ENCODE measurements at places on chromosomes 7 and 10.

DNA sequence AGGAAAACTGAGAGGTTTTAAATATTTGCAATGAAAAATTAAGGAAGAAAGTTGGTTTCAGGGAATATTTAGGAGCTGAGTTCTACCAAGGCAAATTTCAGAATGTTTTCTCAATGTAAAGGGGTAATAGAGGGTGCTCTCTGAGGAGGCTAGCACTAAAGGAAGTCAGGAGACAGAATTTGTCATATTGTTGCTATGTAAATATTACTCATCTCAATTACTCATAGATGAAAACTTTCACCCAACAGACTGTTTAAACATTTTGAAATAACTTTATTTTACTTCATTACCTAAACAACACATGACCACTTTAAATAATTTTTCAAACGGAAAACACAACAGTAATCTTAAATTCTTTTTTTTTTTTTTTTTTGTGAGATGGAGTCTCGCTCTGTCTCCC lies 274.8 kb upstream of the NRG3 start:
- no peak for DNase-seq

GRCh38 chr10:20276127-20276979 lies 460.1 kb downstream of the PLXDC2 start:
- peak; percentile 29 for DNase-seq

DNA sequence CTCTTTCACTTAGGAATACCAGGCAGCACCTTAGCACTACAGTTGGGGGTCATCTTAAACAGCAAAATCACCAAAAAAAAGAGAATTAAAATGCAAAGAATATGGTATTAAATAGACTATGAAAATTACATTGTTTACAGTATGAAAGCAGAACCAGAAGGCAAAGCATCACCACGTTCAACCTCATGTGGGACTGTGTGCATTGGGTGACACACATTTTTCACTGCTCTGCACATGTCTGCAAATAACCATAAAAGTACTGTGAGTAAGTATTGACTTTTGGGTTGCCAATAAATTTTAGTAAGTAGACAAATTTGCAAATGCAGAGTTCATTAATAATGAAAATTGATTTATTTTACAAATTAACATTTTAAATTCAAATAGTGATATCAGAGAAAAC lies 232.1 kb upstream of the ZWINT start:
- DNase-seq: no peak

DNA sequence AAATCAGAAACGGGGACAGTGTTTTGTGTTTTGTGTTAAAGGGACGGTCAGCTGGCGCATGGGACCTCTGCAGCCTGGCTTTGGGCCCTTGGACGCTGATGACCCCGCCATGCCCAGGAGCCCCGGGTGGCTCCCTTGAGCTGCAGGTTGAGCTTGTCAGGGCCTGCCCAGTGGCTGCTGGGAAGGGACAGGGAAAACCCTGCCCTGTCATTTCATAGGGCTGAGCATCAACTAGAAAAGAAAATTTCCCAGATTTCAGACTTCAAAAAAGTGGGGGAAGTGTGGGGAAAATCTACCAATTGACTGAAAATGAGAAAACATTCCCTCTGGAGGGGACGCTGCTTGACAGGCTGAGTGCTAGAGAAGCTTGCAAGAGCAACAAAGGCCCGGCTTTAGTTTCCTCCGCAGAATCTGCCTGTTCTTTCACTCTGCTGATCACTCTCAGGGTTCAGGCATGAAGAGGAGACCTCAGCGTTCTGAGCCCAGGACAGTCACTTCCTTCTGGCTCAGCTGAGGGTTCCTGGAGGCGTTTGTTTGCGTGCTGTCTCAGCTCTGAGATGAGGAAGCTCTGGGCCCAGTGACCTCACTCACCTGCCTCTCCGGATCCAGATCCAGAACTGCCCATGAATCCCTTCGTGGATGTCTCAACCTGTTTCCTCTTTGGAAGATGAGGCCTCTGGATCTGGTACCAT lies 18.6 kb upstream of the DNAJB6 start:
- peak; percentile 40 for DNase-seq

- no peak for DNase-seq
Observed at GRCh38 chr7:49443515-49443914, 329.9 kb upstream of the VWC2 start.

- DNase-seq: no peak
Observed at GRCh38 chr10:16440396-16441133, 3.8 kb downstream of the PTER start.

- DNase-seq: no peak
Observed at GRCh38 chr7:26376175-26376917, 84.7 kb downstream of the SNX10 start.

GRCh38 chr7:106175507-106175906 lies 63.4 kb upstream of the SYPL1 start:
- no peak for DNase-seq

GRCh38 chr10:43857931-43858315 lies 209.2 kb upstream of the ZNF32 start:
- no peak for DNase-seq

GRCh38 chr10:127720142-127720541 lies 16.8 kb upstream of the FOXI2 start:
- DNase-seq: no peak

DNA sequence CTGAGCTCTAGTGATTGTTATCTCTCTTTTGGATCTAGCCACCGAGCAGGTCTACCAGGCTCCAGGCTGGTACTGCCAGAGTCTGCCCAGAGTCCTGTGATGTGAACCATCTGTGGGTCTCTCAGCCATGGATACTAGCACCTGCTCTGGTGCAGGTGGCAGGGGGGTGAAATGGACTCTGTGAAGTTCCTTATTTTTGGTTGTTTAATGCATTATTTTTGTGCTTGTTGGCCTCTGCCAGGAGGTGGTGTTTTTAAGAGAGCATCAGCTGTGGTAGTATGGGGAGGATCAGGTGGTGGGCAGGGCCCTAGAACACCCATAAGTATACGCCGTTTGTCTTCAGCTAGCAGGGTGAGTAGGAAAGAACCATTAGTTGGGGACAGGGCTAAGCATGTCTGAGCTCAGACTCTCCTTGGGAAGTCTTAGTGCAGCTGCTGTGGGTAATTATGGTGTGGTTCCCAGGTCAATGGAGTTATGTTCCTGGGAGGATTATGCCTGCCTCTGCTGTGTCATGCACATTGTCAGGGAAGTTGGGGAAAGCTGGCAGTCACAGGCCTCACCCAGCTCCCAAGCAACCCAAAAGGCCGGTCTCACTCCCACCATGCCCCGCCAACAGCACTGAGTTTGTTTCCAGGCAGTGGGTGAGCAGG lies 81.8 kb downstream of the NPSR1 start:
- no peak for DNase-seq

- no peak for DNase-seq
Observed at GRCh38 chr7:90238022-90238421, 7.0 kb upstream of the CFAP69 start.

- no peak for DNase-seq
Observed at GRCh38 chr7:151179946-151180345, 7.1 kb downstream of the ASB10 start.

GRCh38 chr7:142194201-142194600 lies 63.7 kb downstream of the PRSS58 start:
- no peak for DNase-seq

- DNase-seq: no peak
Observed at GRCh38 chr7:27991006-27991528, 189.5 kb downstream of the JAZF1 start.

DNA sequence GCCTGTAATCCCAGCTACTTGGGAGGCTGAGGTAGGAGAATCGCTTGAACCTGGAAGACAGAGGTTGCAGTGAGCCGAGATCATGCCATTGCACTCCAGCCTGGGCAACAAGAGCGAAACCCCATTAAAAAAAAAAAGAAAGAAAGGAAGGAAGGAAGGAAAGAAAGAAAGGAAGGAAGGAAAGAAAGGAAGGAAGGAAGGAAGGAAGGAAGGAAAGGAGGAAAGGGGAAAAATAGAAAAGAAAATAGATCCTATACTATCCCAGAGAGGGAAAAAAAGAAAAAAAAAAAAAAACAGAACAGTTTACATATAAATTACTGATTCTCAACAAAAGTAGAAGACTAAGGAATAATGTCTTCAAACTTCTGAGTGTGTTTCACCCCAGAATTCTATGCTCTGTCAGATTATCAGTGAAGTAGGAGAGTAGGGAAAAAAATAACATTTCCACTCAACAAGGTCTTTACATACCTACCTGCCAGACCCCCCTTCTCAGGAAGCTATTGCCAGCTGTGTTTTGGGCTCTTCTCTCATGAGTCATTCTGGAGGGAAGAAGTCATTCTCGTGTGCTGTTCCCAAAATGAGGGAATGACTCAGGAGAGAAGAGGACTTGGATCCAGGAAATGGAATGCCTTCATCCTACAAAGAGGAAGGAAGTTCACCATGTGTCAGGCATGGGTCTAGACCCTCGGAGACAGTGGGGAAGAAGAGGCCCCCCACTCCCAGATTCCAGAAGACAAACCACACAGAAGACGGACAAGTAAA lies 20.9 kb downstream of the RGS10 start:
- DNase-seq: no peak

DNA sequence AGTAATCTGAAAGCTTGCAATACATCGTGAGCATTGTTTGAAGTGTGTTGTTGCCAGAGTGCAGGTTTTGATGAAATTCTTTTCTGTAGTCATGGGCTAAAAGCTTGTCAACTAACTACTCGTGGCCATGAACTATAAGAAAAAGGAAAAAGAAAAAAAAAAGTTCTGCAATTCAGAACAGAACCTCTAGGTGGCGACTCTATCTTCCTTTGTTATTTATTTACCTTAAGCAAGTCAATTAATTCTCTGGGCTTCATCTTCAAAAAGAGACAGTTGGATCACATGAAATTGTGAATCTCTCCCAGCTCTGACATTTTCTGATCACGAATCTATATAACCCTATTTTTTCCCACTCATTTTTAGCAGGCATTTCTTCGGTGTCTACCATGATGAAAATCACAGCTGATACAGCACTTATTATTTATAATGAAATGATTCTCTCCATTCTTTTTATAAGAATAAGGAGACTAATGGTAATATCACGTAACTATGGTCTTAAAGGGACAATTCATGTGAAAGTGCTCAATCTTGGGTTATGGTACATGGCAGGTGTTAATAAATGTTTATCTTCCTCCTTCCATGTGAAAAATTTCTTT lies 18.8 kb downstream of the TMEM196 start:
- peak; percentile 8 for DNase-seq

DNA sequence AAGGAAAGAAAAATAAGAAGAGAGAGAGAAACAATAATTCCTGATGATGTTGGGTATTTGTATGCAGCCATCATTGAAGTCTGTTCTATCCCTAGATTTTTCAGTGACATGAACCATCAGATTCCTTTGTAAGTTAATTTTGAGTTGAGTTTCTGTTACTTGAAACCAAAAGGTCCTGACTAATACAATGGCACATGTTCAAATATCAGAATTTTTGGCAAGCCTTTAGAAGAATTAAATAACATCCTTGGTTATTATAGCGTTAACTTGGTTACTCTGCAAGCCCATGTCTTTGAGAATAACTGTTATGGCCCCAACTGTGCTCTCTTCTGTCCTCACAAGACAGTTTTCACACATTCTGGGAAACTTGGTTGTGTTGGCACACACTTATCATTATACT lies 66.5 kb downstream of the SYPL1 start:
- DNase-seq: no peak

GRCh38 chr10:77967611-77968022 lies 41.1 kb upstream of the DLG5 start:
- DNase-seq: no peak

GRCh38 chr10:114917927-114918672 lies 19.9 kb upstream of the TRUB1 start:
- no peak for DNase-seq

DNA sequence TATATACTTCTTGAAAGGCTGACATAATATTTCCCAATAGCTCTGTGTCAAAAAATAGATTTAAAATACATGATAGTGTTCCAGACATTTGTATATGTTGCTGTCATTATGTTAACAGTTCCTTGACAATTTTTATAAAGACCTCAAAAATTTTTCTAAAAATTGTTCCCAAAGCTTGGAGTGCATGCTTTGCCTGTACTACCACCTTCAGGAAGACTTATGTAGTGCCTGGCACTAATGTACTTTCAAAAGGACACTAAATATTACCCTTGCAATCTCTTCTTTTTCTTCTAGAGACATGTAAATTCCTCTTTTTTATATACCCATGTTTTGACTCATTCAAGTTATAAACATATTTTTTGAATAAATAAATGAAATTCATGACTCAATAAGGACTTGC lies 48.0 kb upstream of the SP8 start:
- DNase-seq: no peak

DNA sequence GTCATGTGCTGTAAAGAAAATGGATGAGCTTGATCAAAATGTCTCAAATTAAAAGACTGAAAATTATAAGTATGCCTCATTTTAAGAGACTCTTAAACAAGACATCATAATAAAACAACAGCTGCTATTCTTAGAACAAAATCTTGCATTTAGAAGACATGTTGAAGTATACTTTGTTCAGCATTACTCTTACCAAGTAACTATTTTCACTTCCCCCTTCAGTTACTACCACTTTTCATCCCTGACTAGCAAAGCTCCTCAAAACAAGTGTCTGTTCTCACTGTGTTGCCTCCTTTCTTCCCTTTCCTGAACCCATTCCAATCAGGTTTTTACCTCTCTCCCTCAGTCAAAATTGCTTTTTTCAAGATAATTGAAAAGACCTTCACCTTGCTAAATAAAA lies 31.6 kb downstream of the ELAPOR2 start:
- DNase-seq: no peak

- no peak for DNase-seq
Observed at GRCh38 chr10:14072541-14072940, 258.2 kb downstream of the FRMD4A start.

GRCh38 chr7:141864765-141865447 lies 23.6 kb upstream of the PRSS37 start:
- DNase-seq: peak; percentile 4

- DNase-seq: no peak
Observed at GRCh38 chr10:79391231-79392019, 44.2 kb downstream of the PPIF start.

GRCh38 chr10:47353351-47353750 lies 5.2 kb downstream of the RBP3 start:
- DNase-seq: no peak

- DNase-seq: no peak
Observed at GRCh38 chr10:712089-712488, 22.6 kb upstream of the DIP2C start.

GRCh38 chr10:6997509-6997908 lies 413.3 kb downstream of the SFMBT2 start:
- DNase-seq: no peak

- DNase-seq: no peak
Observed at GRCh38 chr7:98365863-98366561, 34.9 kb downstream of the BAIAP2L1 start.

GRCh38 chr7:20651960-20652544 lies 36.6 kb downstream of the ABCB5 start:
- peak; percentile 44 for DNase-seq

DNA sequence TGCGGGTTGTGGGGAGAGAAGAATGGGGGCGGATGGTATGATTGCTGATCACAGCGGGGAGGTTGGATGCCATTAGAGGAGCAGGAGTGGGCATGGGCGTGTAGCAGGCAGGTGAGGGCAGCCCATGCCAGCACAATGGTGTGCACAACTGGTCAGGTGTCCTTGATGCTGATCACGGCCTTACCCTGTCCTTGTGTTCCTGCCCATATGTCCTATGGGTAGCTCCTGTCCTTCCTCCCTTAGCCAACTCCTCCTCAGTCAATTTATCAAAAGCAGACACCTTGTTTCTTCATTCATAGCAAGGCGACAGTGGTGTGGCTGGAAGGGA lies 30.7 kb downstream of the WDR86 start:
- no peak for DNase-seq

GRCh38 chr10:87660484-87661133 lies 931 bp downstream of the PAPSS2 start:
- DNase-seq: no peak

- DNase-seq: no peak
Observed at GRCh38 chr7:91194841-91195240, 69.4 kb upstream of the FZD1 start.

GRCh38 chr10:7412237-7412927 lies 1.5 kb upstream of the SFMBT2 start:
- peak; percentile 32 for DNase-seq

All from T47D (cell line).